ENCODE measurements at places on chromosomes 13 and 19.

DNA sequence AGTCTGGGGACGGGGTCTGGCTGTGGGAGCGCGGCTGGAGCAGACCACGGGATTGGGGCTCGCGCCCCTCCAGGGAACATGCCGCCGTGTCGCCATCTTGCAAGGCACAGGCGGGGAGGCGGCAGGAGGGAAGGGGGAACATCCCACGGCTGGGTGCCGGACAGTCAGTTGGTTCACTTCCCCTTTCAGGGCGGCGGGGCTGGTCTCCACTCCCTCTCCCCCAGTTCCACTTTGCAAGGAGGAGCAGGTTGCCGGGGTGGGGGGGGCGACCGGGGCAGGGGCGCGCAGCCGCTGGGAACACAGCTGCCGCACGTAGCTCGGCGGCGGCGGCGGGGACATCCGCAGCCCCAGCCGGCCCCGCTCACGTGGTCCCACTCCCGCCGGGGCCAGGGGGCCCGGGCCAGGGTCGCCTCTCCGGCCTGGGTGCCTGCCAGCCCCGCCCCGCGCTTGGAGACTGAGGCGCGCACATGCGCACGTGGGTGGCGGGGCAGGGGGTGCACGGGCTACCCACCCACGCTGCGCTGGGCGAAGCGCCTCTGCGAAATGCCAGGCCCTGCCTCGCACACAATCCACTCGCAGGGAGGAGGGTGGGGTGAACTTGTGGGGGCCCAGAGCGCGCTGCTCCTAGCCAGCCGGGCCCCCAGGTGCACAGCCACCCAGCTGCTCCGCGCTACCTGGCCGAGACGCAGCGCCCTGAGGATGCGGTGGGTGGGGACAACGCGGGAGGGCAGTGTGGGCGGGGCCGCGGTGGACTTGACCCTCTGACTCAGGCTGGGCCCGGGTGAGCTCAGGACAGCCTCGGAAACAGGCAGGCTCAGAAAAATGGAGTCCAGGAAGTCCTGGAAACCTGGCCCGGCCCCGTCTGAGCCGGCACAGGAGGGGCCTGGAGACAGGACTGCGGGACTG, 6.4 kb downstream of the KLF16 start:
- DNase-seq = peak; percentile 91

DNA sequence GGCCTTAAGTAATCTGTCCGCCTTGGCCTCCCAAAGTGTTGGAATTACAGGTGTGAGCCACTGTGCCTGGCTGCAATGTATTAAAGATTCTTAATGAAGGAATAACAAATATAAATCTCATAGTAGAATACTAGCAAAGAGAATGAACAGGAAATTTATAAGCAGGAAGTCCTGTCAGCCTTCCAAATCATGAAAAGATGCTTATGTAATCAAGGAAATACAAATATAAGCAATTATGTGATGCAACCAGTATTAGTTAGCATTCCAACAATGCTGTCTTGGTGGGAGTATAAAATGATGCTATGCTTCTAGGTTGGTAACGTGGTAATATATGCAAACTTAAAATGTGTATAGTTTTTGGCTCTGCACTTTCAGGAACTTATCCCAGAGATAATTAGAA, 133.8 kb downstream of the PDS5B start:
- DNase-seq = no peak

DNA sequence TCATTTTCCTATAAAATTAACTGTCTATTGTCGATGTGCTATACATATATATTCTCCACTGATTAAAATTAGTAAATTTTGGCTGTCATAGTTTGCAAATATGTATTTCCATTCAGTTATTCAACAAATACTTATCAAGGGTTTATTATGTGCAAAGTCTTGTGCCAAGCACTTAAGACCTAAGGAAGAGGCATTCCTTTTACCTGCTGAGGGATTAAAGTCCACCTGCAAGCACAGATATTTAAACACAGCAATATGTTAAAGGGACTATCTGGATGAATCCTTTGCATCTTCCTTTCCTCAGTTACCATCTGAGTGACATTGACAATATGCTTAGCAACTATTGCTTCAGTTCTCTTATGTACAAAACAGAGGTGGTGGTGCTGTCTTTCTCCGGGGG, 89.3 kb downstream of the LIG4 start:
- DNase-seq = no peak

GRCh38 chr13:95784900-95785290, 108.0 kb downstream of the DNAJC3 start:
- no peak for DNase-seq

DNA sequence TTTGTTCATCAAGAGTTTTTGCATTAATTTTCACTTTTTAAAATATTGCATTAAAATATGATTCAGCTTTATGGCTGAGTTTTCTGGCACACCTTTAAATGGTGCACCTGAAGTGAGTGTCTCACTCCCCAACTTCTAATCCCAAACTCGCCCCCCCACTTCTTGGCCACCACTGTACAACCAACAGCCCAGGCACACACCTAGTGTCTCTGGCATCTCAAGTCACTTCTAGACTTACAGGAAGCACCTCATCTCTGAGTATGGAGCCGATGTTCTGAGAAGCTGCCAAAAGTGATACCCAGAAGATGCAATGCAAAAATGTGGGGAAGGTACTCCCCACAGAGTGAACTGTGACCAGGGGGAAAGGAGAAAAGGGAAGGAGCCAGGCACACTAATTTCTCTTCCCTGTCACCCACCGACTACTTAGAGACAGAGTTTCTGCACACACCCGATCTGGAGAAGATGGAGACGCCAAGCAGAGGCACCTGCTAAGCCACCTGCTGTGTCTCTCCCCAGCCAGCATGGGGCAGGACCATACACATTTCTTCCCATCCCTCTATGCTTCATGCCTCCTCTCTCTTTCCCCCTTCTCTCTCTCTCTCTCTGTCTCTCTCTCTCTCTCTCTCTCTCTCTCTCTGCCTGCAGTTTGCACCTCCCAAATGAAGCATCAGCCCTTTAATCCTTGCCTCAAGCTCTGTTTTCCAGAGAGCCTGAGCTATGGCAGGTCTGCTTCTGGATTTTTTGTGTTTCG, 155.3 kb upstream of the ZNF507 start:
- no peak for DNase-seq

DNA sequence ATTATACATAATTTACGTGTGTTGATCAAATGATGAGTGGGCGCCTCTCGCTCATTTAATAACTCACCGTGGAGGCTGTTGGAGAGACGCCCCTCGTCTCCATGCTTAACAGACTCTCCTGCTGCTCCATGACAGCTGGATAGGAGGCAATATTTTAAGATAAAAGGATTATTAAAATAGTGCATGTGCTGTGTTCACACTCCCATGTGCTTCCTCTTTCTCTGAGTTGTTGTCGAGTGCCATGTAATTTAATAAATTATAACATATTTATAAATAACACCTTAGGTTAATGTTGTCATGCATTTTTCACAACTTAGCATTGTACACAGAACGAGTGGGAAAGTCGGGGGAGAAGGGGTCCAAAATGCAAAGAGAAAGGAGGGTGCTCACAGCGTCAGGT, 161.4 kb upstream of the TSHZ3 start:
- no peak for DNase-seq

- peak; percentile 43 for DNase-seq
These were observed 1.7 kb downstream of the ANO8 start for GRCh38 chr19:17332677-17333581.

GRCh38 chr13:20035130-20035529, 76.6 kb downstream of the ZMYM2 start:
- DNase-seq = no peak

DNA sequence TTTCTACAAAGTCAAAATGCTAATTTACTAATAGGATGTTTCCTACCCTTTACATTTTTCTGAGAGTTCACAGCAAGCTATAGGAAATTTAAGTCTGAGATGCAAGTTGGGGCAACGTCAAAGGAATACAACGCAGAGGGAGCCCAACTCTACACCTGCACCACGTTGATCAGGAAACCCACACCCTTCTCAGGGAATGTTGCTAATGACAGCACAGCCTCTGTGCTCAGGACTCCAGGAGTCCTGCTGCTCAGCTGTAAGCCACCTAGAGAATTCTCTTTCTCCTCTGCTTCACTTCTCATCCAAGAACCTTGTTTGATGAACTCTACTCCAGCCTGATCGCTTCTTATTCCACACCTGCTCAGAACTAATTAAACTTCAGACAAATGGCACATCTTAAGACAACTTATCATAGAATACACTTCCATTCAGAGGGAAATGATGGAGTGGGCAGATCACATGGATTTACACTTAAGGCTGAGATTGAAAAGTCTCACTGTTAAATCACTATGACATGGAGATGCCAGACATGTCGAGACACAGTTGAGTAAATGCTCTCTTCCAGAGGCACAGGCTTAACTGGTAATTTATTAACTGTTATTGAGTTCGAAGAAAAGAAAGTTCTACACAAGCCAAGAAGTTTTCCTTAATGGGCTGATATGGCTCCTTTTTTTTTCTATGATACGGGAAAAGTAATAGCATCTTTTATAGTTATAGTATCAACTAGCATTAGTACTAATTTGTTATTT, 811.6 kb upstream of the ARGLU1 start:
- no peak for DNase-seq

GRCh38 chr13:113540523-113540922, 44.0 kb upstream of the TFDP1 start:
- DNase-seq = no peak

- DNase-seq = no peak
These were observed 7.0 kb upstream of the NPAS1 start for GRCh38 chr19:47012617-47013016.

- no peak for DNase-seq
These were observed 244.7 kb downstream of the DCLK1 start for GRCh38 chr13:35886332-35887114.

DNA sequence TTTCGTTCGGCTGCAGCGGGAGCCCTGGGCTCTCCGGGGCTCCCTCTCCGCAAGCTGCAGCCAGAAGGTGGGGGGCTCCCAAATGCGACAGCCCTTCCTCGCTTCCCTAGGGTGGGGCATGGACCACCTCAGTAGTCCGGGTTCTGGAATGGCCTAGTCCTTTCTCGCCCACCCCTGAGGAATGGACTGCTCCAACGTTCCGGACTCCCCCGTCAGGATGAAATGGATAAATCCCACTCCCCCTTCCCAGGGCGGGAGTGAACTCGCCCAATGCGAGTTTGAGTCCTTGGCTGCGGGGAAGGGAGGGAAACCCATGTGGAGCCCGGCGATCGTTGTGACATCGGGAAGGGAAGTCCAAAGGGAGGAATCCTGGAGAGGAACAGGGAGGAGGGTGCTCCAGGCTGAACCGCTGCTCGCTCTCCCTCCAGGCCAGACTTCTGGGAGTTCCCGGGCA, 5.5 kb downstream of the HRC start:
- peak; percentile 84 for DNase-seq

GRCh38 chr13:59633290-59633689, 530.4 kb downstream of the DIAPH3 start:
- DNase-seq = no peak

DNA sequence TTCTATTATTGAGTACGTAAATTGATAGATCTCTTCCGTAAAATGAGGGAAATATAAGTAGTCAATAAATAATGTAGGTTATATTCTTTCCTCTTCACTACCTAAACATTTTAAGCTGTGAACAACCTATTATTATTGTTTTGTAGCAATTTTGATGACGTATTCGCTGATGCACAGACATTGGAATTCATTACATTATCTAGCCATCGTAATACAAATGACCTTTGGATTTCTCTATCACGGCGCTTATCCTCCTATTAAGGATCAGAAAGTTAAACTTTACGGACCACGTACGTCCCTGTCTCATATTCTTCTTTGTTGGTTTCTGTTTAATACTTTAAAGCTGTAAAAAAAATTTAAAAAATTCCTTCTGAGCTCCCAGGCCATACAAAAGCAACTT, 264.9 kb downstream of the ITGBL1 start:
- no peak for DNase-seq

- DNase-seq = no peak
These were observed 18.6 kb downstream of the FCGBP start for GRCh38 chr19:39915848-39916215.

GRCh38 chr13:67509018-67509417, 278.9 kb upstream of the PCDH9 start:
- no peak for DNase-seq
